Hematopoietic multipotent progenitor cell treated with erythropoietin and hydrocortisone succinate and interleukin-3 and kit ligand, for 4 days (in vitro differentiated cells): ENCODE measurements at places on chromosomes 4 and X.
A peak's percentile ranks its signal among the peaks of the same experiment; 100 is the strongest.

DNA sequence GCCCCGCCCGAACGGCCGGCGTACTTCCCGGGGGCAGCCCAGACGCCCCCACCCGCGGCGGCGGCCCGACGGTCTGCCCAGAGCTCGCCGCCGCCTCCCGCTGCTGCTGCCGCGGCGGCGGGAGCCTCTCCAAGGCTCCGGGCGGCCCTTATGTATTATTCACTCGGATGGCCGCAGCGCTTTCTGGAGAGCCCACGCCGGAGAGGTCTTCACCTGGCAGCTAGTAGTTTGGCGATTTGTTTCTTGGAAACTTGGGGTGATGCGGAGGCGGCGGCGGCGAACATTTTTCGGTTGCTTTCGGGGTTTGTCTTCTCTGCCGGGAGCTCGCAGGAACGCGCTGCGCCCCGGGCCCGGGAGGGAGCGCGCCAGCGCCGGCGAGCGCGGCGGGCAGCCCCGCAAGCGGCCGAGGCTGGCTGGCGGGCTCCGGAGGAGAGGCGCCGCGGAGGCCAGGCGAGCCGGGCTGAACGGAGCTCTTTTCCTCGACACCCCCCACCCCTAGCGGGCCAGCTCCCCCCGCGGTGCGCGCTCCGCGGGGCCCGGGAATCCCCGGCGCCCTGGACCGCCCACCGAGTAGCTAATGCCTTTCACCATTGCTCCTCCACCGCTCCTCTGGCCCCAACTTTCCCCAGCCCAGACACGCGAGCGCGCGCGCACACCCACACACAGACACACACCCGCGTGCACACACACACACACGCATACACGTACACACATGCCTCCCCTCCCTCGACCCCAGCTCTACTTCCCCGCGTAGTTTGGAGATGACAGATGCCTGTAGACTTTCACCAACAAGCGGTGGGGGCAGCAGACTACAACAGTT lies 113.5 kb downstream of the DHX15 start:
- peak; percentile 57 for DNase-seq

DNA sequence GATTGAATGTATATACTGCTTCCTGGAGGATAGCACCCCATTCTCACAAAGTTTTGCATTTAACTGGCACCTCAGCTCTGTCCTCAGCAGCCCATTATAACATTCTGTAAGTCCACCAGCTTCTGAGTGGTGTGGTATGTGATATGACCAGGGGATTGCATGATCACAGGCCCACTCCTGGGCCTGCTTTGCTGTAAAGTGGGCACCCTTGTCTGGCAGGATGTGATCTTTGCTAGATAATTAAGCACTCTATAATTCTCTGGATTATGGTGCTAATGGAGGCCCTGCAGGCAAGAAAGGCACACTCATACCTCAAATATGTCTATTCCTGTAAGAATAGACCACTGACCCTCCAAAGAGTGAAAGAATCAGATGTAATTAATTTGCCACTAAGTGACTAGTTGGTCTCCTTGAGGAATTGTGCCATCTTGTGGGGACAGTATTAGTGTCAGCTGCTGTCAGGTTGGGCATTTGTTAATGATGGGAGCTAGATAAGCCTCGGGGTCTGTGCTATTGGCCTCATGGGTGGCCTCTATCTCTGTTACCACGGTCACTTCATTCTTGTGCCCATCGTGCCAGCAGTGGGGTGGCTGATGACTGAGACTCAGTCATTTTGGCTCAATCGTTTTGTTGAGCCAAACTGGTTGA lies 2.2 kb upstream of the CFI start:
- peak; percentile 80 for DNase-seq

DNA sequence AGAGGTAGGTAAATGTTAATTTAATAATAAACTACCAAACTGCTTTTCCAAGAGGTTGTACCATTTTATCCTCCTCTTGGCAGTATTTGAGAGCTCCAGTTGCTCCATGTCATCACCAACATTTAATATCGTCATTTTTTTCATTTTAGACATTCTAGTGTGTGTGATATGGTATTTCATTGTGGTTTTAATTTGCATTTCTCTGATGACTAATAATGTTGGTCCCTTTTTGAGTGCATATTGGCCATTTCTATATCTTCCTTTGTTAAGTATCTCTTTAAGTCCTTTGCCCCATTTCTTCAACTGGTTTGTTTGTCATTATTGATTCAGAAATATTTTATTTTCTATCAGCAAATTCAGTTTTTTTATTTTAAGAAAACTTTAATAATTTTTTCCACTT lies 88.8 kb downstream of the MAPK10 start:
- DNase-seq = no peak

- DNase-seq = no peak
These were observed 85.1 kb downstream of the SLC10A7 start for GRCh38 chr4:146436423-146437162.

GRCh38 chr4:6773616-6774540 lies 8.6 kb upstream of the KIAA0232 start:
- no peak for DNase-seq

DNA sequence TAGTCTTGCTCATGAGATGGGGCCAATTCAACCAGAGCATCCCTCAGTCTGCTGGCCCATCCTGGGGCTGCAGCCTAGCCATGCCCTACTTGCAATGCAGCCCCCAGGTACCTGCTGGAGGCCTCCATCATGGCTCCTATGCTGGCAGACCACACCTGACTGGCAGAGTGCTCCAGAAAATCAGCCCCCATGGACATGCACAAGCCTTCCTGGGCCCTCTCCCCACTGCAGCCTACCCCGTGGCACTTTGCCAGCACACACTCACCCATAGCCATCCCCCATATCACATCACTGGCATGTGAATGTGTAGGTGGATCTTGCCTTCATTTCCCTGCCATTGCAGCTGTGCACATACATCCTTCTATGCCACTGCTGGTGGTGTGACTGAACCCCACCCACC lies 381.8 kb downstream of the UBE2NL start:
- no peak for DNase-seq

- DNase-seq = no peak
These were observed 324.3 kb upstream of the SLIT2 start for GRCh38 chr4:19927381-19927780.

DNA sequence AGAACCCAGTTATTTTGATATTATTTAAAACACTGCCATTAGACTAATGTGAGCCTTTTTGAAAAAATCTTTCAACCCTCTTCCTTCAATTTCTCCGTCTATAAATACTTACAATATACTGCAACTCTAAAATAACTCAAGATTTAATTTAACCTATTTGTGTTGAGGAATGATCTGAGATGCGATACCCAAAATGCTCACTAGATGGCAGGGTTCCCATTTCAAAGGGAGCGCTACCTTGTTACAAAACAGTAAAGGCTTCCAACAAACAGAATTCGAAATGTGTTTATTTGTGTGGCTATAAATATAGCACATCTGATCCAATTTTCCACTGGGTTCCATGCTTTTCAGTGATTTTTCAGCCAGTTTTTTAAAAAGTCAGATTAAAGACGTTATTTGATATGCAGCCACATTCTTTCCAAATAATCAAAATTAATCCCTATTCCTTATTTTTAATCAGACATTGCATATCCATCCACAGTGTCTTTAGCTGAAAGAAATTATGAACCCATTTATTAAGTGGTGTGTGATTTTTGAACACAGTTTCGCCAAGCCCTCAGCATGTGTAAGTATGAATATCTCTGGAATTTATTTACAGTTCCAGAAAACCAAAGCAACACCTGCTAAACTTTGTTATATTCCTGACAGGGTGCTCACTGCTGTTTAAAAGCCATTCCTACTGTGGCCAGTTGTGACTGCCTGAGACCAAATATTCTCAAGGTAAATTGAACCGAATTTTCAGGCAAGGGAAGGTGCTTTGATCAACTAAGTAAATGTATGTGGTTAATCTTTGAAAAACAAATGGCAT lies 668.0 kb upstream of the LCORL start:
- peak; percentile 70 for DNase-seq

DNA sequence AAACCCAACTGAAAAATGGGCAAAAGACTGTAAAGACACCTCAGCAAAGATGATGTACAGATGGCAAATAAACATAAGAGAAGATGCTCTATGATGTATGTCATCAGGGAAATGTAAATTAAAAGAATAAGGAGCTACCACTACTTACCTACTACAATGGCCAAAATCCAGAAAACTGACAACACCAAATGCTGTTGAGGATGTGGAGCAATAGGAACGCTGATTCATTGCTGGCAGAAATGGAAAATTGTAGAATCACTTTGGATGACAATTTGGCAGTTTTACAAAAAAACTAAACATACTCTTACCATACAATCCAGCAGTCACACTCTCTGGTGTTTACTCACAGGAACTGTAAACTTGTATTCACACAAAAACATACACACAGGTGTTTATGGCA lies 222.3 kb upstream of the LDB2 start:
- no peak for DNase-seq

DNA sequence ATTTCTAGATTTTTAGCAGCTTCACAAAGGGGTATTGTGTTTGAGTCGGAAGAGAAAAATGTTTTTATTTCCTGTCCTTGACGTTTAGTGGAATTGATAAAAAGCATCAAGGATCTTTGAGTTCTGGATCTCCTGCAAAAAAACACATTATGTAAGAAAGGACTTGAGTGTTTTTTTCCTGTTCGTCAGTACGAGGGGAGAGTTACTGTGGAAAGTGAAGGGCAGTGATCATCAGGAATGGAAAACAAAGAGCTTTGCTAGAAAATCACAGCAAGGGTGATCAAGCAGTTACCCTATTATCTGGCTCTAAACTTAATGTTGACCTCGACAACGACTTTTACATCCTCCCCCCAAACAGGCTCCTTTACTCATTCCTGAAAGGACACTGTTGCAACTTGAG lies 7.3 kb downstream of the LIMCH1 start:
- no peak for DNase-seq

GRCh38 chr4:153545822-153546221 lies 79.7 kb downstream of the TMEM131L start:
- no peak for DNase-seq
